ENCODE measurements at places on chromosomes 11 and 22.

DNA sequence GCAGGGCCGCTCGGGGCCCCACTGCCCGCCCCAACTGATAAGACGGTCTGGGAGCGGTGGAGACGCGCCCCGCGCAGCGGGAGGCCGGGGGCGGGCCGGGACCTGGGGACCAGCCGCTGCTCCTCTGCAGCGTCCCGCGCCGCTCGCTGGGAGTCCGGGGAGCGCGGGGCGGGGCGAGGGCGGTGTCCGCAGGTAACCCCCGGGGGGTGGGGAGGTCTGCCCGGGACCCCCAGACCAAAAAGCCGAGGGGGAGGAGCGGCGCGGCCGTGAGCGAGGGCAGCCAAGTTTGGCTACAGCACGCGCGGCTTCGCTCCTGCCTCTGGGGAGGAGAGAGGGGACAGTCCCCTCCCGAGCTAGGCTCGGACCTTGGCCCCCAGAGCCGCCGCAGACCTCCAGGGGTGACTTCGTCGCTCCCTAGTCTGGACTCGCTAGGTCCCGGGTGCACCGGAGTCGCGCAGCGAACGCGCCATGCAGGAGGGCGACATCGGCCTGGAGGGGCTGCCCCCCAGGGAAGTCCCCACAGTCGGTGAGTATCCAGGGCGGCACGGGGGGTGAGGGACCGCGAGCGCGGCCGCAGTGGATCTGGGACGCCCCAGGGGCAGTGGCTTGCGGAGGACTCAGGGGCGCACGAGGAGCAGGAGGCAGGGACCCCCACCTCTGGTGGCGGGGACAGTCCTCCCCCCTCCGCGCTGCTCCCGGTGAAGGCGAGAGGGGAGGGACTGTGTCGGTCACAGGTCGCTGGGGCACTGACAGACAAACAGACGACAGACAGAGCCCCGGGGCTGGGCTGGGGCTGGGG lies 92.3 kb upstream of the ANO1 start:
- no peak for DNase-seq

- peak; percentile 97 for DNase-seq
Measured at GRCh38 chr11:86459682-86460460, 85.2 kb downstream of the CCDC81 start.

GRCh38 chr11:8612522-8612921 lies 18.5 kb upstream of the STK33 start:
- DNase-seq, result no peak

DNA sequence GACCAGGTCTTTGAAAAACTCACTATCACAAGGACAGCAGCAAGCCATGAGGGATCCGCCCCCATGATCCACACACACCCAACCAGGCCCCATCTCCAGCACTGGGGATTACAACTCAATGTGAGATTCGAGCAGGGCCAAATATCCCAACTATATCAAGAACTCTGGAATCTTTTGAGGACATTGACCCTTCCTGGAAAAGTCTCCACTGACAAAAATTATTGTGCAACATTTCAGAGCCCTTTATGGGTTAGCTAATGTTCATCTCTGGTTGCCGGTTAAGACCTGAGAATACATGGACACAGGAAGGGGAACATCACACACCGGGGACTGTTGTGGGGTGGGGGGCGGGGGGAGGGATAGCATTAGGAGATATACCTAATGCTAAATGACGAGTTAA lies 479.1 kb downstream of the NTM start:
- no peak for DNase-seq

DNA sequence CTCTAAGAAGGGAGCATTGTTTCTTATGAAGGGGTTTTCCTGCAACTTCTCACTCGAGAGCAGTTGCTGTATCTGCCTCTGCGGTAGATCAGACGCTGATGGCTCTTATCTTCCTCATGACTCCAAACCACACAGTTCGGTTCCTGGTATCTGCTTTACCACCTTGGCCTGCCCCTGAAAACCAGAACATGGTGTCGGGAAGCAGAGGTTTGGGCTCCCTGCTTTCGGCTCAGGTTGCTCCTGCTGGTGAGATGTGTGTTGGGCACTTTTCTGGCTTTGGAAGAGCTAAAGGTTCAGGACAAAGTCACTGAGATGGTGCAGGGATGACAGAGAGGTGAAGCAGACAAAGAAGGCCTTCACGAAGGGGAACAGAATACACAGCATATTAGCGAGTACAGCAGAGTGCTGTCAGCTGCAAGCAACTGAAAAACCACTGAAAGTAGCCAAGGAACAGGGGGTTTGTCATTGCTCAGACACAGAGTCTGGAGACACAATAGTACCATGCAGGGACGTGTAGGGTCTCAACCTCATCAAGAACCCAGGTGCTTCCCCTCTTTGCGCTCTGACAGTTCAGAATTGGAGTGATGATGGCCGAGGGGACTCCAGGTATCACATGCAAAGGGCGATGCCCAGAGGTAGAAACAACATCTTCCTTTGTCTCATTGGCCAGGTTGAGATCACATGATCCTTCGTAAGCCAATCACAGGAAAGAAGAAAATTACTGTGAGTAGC lies 11.9 kb upstream of the CSF2RB start:
- no peak for DNase-seq

DNA sequence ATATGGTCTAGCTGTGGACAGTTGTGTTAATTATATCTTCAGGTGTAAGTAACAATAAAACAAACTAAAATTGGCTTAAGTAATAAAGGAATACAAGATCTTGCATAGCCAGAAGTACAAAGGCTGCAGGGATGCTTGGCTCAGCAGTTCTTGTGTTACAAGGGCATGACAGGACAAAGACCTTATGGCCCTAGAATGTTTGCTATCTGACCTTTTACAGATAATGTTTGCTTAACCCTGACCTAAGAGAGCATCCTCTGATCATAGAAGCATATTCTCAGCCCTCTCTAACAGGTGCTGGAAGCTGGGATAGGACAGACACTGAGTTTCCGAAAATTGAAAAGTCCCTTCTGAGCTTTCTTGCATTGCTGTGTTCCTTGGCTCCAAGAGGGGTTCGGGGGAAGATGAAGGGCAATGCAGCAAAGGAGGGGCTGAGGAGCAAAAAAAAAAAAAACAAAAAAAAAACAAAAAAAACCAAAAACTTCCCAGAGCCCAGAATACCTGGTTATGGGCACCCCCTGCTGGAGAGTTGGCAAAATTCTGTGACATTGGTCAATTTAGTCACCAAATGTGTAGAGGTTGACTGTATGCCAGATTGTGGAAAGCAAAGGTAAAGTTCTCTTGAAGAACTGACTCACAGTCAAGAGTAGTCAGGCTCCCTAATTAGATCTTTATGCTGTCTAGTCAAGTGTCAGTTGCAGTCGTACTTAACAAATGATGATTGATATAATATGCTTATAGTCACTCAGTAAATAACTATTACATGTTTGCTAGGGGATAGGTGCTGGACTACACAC lies 10.4 kb upstream of the HIKESHI start:
- peak; percentile 67 for DNase-seq

GRCh38 chr11:26904132-26904531 lies 89.8 kb upstream of the FIBIN start:
- no peak for DNase-seq

DNA sequence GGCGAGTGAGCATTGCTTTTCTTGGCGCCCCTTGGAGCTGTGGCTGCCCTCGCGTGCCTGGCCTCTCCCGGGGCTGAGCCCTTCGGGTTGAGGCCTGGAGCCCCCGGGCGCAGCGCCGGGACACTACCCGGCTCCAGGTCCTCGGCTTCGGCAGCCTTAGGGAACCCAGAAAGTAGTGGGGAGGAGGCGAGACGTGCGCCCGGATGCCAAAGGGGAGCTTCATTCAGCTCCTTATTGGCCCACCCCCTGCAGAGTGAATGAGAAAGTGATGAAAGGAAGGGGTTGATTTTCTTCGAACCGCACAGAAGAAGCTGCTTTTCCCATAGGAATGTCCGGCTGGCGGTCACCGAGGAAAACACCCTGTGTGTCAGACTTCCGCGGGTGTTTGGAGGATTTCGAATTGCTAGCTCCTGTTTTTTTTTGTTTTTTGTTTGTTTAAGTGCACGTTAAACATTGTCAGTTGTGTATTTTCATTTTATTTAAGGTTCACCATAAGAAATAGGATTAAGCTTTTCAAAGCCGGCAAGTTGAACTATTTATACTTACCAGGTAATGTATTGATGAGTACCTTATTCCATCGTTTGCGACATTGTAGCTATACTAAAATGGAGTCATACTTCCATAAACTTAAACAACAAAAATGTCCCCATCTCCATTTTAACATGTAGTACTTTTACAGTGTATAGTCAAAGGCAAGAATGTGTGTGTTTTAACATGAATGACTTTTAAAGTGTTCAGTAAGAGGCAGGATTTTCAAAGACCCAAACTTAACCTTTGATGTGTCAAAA lies 841 bp upstream of the EIF4G2 start:
- peak; percentile 88 for DNase-seq

DNA sequence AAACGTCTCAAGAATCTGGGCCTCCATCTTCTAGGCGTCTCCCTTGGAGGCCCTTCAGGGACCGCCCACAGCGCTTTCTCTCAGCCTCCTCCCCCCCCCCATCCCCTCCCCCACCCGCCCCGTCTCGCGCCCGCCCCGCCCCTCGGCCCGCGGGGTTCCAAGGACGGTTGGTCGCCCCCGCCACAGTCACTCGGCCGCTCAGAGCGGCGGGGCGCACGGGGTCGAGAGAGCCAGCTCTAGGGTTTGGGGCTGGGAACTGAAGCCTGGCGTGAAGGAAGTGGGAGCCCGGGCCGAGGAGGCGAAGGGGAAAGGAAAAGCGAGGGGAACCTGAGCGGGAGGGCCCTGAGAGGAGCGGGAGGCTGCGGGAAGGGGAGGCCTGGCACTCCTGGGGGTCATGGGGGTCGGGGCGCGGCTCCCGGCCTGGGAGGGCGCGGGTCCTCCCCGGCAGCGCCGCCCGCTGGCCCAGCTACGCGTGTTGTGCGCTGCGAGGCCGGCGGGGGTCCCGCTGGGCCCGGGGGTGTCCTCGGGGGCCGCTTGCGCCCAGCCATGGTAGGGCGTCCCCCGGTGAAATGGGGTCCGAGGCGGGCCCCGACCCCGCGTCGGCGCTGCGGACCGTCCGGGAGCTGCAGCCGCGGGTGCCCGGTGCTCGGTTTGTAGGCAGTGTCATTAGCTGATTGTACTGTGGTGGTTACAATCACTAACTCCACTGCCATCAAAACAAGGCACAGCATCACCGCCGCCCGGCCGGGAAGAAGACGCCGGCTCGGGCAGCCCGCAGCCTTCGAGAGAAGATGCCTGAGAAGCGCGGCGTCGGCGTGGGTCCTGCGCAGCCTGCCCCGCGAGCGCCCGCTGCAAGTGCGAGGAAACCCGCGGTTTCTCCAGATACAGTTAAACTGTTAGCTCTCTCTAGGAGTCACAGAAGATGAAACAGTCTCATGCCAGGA lies at the start of gene BTG4:
Gene BTG4, minus strand, starts transcription at position 91 of the 944 bp plus-strand sequence. CDS start 13,610 bp downstream, outside the sequence.
- peak; percentile 47 for DNase-seq

GRCh38 chr22:44455151-44455962 lies 42.7 kb downstream of the RTL6 start:
- no peak for DNase-seq

DNA sequence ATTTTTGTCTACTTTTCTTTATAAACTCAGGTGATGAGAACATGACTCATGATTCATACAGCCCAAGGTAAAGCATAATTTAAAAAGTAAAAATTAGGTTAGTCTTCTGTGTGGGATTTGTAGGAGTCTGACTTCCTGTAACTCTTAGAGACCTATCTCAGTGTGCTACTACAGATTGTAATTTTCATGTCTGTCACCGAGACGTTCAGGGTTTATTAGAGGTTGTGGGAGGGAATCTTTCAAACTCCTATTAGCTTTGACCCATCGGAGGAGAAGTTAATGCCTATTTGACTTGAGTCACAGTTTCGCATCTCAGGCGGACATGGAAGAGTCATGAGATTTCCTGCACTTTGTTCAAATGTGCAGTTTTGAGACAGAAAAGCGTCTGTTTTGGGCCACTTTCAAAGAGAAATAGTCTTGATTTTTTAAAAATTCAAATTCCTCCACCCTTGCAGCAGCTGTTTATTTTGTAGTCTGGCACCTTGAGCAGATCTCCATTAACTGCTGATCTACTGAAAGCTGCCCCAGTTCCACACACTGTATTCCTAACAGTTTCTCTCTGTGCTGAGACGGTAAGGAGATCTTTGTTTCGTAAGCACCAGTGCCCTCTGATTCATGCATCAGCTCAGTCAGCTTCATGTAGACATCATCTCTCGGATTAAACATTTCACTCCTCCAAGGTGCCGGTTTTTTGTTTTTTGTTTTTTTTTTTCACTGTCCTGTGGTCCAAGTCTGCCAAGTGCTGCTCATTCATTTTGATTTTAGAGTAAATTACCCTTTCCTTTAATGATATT lies 24.3 kb downstream of the ALKBH3 start:
- DNase-seq, result no peak

- DNase-seq, result no peak
Measured at GRCh38 chr22:49533886-49534285, 293.8 kb downstream of the BRD1 start.

- DNase-seq, result peak; percentile 33
Measured at GRCh38 chr11:42049650-42050049, 590.2 kb upstream of the LRRC4C start.

DNA sequence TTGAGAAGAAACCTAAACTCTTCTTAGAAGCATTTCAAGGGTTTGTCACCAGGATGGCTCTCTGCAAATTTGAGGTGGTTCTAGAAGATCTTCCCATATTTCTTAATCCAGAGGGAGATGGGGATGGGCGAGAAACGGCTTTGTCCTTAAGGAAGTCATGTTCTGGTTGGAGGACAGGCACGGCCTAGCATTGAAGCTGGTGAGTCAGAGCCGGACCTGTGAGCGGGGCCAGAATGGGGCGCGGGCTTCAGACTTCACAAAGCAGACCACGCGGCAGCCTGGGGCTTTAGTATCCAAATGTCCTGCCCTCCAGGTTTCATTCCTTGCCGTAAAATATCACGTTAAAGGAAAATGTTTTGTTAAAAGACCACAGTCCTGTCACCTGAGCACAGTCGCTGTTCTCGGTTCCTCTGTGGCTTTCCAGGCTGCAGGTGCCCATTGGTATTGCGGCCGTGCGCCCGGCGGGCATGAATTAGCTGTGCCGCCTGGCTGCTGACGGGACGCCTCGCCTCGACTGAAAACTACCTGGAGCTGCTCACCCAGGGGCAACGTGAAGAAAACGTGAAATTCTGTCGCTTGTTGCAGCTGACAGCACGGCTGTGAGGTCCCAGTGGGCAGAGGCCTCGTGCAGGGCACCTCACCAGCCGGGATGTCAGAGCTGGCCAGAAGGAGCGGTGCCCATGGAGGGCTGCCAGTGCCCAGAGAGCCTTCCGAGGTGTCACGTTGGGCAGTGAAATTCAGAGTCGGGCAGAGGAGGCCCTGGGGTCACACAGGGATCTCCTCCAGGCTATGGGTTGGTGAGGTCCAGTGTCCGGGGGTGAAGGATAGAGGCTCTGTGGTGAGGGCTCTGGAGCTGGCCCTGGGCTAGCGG lies 59.0 kb downstream of the LRP5 start:
- DNase-seq, result peak; percentile 41

Data from fibroblast of skin of right biceps (primary cell).